ENCODE measurements at places on chromosomes 4 and X. TPM values are rescaled to one million over a fixed set of nuclear protein-coding genes. Genes with fewer than 3 reads are reported as not detected.
A peak's percentile ranks its signal among the peaks of the same experiment; 100 is the strongest.

SPANXA1 gene
- not detected for total RNA-seq

DNA sequence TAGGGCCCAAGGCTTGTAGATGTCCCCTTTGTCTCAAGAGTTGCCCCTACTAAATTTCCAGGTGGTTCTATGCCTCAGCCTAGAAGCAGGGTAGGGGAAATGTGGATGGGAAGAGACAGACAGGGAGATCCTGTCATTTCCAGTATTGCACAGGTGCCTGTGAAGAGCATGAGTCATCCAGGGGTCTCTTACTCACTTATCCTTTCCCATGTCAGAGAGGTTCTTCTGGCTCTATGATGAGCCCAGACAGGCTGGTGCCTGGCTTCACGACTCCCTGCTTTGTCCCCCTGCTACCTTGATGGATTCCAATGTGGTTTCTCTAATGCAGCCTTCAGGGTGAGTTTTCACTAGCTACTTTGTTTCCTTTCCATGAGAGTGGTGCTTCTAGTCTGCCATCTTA, 35.2 kb upstream of the DDX60 start:
- DNase-seq = no peak
- H3K36me3 ChIP-seq = no peaks in the 10 kb centered on the region
- H3K4me3 ChIP-seq = no peak overlapping the region
- no peaks in the 10 kb centered on the region for H3K4me1 ChIP-seq
- H3K27me3 ChIP-seq = no peaks in the 10 kb centered on the region
- H3K27ac ChIP-seq = no peak overlapping the region

GRCh38 chr4:179007755-179008154, 1565.5 kb upstream of the AGA start:
- no peaks in the 10 kb centered on the region for H3K36me3 ChIP-seq
- no peak overlapping the region for H3K27ac ChIP-seq
- H3K4me1 ChIP-seq = no peaks in the 10 kb centered on the region
- no peak overlapping the region for H3K4me3 ChIP-seq

DNA sequence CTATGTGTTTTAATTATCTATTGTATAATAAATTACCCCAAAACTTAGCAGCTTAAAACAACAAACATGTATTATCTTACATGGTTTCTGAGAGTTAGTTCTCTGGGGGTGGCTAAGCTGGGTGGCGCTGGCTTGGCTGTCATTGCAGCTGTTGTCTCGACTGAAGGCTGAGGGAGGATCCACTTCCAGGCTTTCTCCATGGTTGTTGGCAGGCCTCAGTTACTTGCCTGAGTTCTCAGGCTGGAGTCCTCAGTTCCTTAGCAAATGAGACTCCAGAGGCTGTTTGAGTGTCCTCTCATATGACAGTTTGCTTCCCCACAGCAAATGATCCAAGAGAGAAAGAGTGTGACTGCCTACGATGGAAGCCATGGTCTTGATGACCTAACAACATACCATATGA, 23.5 kb upstream of the GALNT7 start:
- H3K27ac ChIP-seq = no peak overlapping the region
- H3K27me3 ChIP-seq = no peaks in the 10 kb centered on the region
- H3K4me1 ChIP-seq = no peaks in the 10 kb centered on the region
- no peak overlapping the region for H3K4me3 ChIP-seq
- H3K36me3 ChIP-seq = no peaks in the 10 kb centered on the region

DNA sequence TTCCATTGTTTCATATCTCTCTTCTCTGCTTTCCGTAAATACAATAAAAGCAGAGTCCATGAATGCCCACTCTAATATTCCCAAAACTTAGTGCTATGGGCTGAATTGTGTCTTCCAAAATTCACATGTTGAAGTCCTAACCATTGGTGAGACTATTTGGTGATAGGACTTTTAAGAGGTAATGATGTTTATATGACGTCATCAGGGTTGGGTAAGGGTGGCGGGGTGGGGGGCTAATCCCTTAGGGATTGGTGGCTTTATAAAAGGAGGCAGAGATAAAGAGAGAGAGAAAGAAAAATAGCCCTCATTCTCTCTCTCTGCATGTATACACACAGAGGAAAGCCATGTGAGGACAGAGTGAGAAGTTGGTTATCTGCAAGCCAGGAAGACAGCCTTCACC, 722.2 kb downstream of the DMD start:
- no peaks in the 10 kb centered on the region for H3K4me1 ChIP-seq
- no peak overlapping the region for H3K27ac ChIP-seq
- H3K27me3 ChIP-seq = no peaks in the 10 kb centered on the region
- no peak overlapping the region for H3K4me3 ChIP-seq
- no peak for DNase-seq
- no peaks in the 10 kb centered on the region for H3K36me3 ChIP-seq

GRCh38 chr4:165294907-165295306, 32.6 kb upstream of the MSMO1 start:
- H3K4me3 ChIP-seq = no peak overlapping the region
- H3K27ac ChIP-seq = peak overlapping the region; percentile 8
- no peaks in the 10 kb centered on the region for H3K27me3 ChIP-seq
- H3K4me1 ChIP-seq = peaks cover 8% of the 10 kb centered on the region
- no peaks in the 10 kb centered on the region for H3K36me3 ChIP-seq
- DNase-seq = no peak

FATE1 gene
- total RNA-seq = not detected

GRCh38 chr4:60619531-60620305, 580.4 kb upstream of the ADGRL3 start:
- H3K4me1 ChIP-seq = no peaks in the 10 kb centered on the region
- H3K4me3 ChIP-seq = no peak overlapping the region
- H3K36me3 ChIP-seq = no peaks in the 10 kb centered on the region
- H3K27me3 ChIP-seq = no peaks in the 10 kb centered on the region

GRCh38 chr4:62619971-62620370, 1419.8 kb downstream of the ADGRL3 start:
- H3K36me3 ChIP-seq = no peaks in the 10 kb centered on the region
- no peak for DNase-seq
- no peaks in the 10 kb centered on the region for H3K27me3 ChIP-seq
- H3K4me3 ChIP-seq = no peak overlapping the region
